Central memory CD4-positive, alpha-beta T cell (primary cell): ENCODE measurements at places on chromosomes 2 and 18.

DNA sequence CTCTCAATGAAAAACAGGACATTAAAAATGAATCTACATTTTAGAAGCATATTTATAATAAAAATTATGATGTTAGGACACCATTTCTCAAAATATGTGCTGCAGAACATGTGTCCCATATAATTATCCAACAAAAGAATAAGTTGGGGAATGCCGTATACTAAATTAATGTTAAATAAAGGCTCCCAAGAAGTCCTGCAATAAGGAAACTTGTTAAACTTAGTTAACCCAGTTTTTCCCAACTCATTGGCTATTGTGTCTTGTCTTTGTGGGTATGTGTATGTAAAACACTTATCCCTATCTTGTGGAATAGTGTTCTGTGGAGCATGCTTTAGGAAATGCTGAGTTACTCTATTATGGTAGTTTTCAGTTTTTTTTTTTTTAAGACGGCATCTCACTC lies 25.6 kb upstream of the GTF2A1L start:
- no peak for DNase-seq

DNA sequence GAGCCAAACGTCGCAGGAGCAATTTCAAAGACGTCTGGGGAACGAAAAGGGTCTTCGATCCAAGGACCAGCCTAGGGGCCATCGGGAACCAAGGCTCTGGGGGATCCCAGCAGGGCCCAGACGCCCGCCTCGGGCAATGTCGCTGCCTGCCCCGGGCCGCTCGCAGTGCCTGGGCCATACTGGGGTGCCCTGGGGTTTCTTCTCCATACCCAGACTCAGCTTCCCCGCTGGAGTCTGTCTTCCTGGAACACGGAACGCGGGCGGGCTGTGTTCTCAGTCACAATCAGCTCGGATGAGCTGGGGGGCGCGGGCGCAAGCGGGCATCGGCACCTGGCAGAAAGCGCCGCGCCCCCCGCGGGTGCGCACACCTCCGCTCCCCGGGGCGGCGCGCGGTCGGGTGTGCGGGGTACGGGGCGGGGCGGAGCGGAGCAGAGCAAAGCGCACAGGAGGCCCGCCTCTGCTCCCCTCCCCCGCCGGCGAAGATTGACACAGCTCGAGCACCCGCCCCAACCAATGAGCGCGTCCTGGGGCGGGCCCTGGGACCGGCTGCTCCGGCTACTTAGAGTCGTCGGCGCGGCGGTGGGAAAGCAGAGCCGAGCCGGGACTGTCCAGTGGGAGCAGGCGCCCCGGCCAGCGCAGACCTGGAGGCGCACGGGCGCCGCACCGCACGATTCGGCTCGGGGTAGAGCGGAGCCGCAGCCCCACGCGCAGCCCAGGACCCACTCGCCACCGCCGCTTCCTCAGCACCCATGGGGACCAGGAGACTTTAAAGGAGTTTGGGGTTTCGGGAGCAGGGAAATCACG lies at the start of gene LRATD1:
Gene LRATD1, plus strand, starts transcription at position 585 of the 804 bp plus-strand sequence. CDS start 1,263 bp downstream, outside the sequence.
- no peak for DNase-seq

GRCh38 chr2:216504376-216504762 lies 5.7 kb downstream of the RPL37A start:
- no peak for DNase-seq

GRCh38 chr2:70870790-70871189 lies 35.2 kb upstream of the CD207 start:
- DNase-seq, result no peak

DNA sequence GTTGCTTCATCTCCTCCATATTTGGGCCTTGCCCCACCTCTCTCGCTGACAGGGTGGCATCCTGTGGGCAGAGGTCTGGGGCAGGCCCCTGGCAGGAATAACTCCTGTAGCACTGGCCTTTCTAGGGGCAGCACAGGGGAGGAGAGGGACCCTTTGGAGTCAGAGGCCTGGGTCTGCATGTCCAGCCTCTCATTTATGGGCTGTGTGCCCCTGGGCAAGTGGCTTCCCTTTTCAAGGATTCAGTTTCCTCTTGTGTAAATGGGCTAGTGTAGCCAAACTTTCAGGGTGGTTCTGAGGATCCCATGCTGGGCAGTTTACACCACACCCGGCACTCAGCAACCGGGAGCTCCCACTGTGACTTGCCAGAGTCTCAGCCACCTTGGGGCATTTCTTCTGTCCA lies 23.4 kb downstream of the ADRA2B start:
- no peak for DNase-seq

- DNase-seq, result no peak
These were observed 495.7 kb upstream of the TCF4 start for GRCh38 chr18:56083523-56084287.

GRCh38 chr2:156852681-156853080 lies 404.8 kb upstream of the GALNT5 start:
- DNase-seq, result no peak

GRCh38 chr2:39991298-39991697 lies 212.2 kb upstream of the THUMPD2 start:
- DNase-seq, result no peak

DNA sequence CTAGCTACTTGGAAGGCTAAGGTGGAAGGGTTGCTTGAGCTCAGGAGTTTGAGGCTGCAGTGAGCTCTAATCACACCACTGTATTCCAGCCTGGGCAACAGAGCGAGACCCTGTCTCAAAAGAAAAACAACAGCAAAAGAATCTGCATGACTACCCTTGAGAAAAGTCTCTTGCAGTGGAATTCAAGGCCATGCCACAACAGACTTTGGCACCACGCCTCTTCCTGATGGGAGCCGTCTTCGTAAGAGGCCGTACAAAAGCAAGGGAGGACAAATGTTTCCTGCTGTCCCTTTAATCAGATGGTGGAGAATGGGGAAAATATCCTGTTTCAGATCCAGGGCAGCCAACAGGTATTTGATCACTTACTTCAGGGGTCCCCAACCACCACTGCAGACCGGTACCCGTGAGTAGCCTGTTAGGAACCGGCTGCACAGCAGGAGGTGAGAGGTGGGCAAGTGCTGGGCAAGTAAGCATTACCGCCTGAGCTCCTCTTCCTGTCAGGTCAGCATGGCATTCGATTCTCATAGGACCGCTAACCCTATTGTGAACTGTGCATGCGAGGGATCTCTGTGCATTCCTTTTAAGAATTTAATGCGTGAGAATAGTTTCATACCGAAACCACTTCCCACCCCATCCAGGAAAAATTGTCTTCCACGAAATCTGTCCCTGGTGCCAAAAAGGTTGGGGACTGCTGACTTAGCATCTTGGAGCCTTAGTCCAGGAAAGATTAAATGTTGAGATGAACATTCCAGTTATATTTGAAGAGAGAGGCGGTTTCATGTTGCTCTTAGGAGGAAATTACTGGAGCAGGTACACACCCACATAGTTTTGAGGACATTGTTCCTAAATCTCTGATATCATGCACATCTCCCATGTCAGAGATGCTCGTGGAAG lies 94.4 kb upstream of the XPO1 start:
- no peak for DNase-seq

GRCh38 chr2:51705417-51705816 lies 673.5 kb upstream of the NRXN1 start:
- no peak for DNase-seq

DNA sequence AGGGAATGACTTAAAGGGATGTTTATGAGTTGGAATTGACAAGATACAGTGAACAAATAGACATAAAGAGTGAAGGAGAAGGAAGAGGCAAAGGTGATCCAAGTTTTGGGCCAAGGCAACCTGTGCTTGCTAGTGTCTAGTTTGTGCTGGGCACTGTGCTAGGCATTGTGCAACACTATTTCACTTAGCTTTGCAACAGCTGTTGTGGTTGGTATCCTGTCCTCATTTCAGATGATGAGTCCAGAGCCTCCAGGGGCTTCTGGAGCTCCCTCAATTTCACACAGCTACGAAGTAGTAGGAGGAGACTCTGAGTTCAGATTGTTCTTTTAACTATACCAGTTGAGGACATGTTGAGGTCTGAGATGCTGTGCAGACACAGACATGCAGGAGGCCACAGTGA lies 18.1 kb upstream of the LOXHD1 start:
- no peak for DNase-seq

GRCh38 chr2:71341645-71342044 lies 10.1 kb downstream of the ZNF638 start:
- no peak for DNase-seq

DNA sequence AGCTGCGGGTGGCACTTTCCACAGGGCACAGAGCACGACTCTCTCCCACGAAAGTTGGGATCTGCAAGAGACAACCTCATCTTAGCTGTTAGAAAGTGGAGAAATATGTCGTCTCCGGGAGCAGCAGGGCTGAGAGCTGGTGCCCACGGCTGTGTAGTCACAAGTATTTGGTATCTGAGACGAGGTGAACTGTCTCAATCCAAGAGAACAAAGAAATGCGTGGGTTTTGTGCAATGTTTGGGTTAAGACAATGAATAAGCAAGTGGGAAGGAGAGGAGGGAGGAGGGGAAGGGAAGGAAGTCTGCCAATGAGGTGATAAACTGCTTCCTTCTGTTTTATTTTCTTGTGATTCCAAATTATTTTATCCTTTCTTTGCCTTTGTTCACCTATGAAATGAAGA lies 18.0 kb downstream of the DYTN start:
- no peak for DNase-seq

DNA sequence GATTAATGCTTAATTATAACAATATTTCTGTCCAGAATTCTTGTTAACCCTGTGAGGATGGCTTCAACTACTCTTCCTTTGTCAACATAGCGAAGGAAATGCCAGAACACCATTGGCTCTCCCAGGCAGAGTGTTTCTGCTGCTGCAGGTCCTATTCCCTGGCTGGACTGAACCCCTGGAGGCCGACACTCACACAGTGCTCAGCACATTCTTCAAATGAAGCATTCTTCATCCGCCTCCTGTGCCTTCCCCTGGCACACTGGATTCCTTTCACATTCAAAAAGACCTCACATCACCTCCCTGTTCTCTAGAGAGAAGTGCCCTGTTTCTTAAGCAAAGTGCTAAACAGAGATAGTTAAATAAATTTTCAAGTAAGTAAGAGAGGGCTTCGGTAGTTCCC lies 187.3 kb upstream of the MSH6 start:
- no peak for DNase-seq

DNA sequence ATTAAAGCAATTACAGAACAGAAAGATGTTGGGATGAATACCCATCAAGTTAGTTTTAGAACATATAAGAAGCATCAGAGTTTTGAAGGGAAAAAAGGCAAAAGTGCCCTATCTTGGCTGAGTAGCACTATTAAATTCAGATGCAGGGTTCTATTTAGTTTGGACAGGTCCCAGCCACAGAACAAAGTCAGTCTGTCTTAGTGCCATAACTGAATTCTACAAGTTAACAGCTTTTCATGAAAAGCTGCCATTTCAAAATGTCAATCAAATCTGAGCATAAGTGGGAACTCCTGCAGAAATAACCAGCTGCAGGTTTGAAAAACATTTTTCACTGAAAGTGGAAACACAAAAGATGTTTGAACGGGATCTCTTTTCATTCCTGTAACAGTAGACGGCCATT lies 160.4 kb downstream of the SRBD1 start:
- no peak for DNase-seq

DNA sequence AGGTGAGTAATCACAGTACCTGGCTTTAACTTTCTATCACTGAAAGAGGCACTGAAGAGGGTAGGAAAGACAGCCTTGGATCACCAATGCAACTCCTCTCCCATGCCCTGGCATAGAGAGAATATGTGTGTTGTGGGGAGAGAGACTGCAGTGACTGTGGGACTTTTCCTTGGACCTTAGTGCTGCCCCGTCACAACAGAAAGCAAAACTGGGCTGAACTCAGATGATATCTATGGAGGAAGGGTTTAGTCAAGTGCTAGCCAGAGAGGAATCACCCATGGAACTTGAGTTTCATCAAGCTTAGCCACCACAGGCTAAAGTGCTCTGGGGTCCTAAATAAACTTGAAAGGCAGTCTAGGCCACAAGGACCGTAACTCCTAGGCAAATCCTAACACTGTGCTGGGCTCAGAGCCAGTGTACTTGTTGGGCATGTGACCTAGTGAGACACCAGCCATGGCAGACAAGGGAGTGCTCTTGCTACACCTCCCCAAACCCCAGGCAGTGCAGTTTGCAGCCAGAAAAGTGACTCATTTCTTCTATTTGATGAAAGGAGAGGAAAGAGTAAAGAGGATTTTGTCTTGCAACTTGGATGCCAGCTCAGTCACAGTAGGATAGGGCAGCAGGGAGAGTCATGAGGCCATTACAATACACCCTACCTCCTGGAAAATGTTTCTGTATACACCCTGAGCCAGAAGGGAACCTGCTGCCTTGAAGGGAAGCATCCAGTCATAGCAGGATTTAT lies 105.8 kb upstream of the SPOPL start:
- DNase-seq, result no peak

GRCh38 chr18:6482198-6482977 lies 67.7 kb upstream of the L3MBTL4 start:
- DNase-seq, result no peak

GRCh38 chr2:222357930-222358329 lies 59.1 kb upstream of the PAX3 start:
- no peak for DNase-seq

- DNase-seq, result no peak
These were observed 757 bp downstream of the HDHD2 start for GRCh38 chr18:47149457-47150028.

GRCh38 chr2:19474128-19474527 lies 115.7 kb upstream of the OSR1 start:
- peak; percentile 78 for DNase-seq

- no peak for DNase-seq
These were observed 294.5 kb upstream of the NT5C1B start for GRCh38 chr2:18883616-18884456.

DNA sequence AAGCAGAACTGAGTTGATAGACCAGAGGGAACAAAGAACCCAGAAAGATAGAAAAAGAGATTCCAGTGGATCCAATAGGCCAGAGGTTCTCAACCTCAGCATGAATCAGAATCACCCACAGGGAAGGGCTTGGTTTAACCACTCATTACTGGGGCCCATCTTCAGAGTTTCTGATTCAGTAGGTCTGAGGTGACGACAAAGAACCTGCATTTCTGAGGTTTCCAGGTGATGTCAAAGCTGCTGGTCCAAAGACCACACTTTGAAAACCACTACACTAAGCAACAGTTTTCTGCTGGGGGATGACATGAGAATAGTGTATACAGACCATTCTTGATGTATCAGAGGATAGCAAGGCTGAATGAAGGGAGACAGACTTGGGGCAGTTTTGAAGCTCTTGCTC lies 296.9 kb upstream of the STON1 start:
- DNase-seq, result no peak

GRCh38 chr18:3350566-3351527 lies 88.9 kb downstream of the MYL12B start:
- no peak for DNase-seq
